EH (cell line): ENCODE measurements at places on chromosomes 2 and 18.
A peak's percentile ranks its signal among the peaks of the same experiment; 100 is the strongest.

DNA sequence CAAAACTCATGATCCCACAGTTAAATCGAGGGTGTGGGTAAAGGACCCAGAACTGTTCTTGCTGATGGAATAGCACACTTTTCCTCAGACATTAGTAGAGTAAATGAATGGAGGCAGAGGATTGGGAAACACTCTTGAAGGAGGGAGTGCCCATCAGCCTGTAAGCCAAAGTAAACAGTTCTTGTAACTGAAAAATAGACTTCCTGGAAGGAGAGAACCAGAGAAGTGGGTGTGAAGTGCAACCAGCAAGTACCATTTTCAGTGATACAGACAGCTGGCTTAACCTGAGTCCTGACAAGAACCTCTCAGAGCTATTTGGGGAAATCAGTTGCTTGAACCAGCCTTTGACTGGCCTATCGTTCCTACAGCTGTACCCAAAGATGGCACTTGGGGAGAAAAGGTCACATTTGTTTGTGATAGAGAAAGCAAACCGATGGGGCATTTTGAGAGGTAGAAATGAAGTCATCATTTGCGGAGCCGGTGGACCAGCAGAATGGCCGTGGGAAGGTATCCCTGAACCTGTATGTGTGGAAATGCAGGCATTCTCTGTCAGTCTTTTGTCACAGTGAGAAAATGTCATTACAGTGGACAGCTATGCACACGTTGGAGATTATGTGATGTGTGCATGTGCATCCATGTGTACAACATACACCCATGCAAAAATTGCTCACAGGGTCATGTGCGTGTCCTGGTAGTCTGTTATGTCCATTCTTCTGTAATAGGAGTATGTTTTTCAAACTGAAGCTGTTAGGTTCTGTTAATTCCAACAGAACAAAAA, 17.8 kb downstream of the CRIM1 start:
- DNase-seq, result peak; percentile 81

DNA sequence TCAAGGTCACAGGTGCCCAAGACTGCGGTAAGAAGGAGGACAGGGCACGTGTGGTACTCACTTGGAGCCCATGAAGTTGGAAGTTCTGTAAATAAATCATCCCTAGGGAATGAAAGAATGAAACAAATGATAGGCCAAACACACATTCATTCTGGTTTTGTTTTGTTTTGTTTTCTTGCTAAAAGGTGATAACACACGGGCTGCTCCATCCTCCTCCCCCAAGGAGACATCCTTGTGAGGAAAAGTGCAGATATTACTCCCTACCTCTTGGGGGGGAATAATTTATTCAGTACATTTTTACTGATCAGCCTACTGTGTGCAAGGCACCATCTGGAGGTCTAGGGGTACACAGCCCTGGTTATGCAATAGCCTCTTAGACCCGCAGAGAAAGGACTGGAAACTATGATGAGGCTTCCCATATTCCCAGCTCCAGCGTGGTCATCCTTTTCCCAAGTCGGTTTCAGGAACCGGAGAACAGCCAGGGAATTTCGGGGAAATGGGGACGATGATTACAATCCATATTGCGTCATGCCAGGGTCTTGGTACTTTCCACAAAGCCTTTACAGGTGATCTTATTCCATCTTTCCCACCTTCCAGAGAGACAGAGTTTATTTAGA, 6.3 kb downstream of the RAX start:
- no peak for DNase-seq

- DNase-seq, result peak; percentile 92
Measured at GRCh38 chr18:9539283-9539682, 64.0 kb downstream of the RALBP1 start.

DNA sequence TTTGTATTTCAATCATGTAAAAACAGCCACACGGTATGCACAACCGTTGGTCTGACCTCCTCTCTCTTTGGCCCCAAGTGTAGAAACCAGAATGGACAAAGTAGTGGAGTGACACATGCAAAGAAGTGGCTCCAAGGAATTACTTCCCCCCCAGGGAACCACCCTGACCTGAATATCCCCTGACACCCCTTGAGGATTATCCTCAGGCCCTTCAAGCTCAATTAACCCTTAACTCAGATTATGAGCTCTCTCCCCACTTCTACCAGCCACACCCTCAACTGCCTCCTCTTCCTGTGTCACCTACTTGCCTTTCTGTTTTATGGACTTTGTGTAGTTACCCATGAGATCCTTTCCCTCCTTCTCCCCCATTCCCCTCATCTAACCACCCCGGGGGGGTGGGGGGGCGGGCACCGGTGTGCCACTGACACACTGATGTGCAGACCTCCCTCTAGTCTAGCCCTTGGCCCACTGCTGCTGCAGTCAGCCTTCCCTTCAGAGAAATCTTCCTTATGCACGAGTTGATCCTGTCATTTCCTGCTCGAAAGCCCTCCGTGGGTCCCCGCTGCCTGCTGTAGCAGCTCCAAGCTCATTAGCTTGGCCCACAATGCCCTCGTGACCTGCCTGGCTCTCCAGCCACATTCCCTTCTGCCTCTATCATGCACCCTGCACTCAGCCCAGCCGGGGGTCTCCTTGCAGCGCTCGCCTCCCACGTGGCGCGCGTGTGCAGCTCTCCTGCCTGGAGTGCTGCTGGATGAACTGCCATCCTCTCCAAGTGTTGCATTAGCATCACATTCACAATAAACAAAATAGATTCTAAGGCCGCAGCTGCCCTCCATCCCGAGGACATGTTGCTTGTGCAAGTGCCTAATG, 40.1 kb upstream of the TMEM177 start:
- no peak for DNase-seq

DNA sequence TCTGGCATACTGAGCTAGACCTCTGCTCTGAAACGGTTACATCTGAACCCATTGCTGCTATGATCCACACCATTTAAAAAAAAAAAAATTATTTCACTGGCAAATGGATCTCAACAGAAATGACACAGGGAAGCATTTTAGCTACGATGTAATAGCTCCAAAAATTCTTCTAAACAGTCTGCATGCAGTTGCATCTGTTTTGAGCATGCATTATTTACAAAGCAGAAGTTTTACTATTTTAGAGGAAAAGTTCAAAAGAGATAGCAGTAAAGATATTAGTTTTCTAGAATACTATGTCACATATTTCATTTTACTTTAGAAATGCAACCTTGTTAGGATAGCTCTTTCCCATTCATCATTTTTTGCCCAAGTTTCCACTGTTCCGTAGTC, 265.7 kb downstream of the MEIS1 start:
- DNase-seq, result no peak

GRCh38 chr2:200466425-200467418, 43.1 kb downstream of the KCTD18 start:
- DNase-seq, result peak; percentile 39

DNA sequence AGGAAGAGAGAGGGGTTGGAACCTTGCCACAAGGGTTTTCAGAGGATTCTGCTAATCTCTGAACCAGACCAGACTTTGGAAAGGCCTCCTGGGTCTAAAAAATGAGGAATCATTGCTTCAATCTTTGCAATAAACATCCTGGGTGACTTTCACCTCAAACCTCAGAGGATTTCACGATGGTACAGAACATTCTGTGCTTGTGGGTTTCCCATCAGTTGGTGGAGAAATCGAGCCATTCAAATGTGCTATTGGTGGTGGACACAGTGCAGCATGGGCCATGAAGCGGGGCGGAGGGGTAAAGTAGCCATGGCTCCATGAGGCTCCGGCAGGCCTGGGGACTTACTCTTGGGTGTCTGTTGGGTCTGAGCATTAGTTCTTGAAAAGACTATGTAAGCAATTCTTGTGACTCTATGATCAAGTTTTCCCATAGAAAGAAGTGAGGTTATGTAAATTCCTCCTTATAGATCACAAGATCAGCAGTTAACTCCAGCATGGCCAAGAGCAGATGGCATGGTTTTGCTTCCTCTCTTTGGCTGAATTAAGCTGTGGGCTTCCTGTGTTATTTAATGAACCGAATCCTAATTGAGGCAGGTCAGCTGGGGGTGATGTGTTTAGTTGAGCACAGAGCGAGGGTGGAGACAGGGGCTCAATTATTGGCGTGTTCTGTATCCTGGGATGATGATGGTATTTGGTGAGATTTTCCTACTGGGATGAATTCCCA, 1.9 kb upstream of the IL1R2 start:
- DNase-seq, result no peak

- DNase-seq, result peak; percentile 29
Measured at GRCh38 chr2:101002562-101003277, 631 bp downstream of the RPL31 start.

DNA sequence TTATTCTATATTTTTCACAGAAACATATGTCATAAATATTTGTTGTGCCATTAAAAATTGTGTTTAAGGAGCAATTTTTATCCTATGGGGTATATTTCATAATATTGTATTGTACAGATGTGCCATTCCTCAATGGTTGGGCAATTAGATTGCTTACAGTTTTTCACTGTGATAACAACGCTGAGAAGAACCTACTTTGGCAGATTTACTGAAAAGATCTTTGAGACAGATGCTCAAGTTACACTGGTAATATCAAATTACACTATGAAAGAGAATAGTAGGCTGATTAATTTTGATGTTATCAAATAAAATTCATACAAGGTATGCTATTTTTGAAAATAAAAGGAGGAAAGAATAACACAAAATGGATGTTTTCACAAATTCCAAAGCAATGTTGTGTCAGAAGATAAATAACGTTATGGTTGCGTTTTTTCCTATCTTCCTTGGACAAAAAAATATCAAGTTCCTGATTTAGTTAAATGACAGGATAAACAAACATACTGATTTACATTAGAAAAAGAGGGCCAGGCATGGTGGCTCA, 335.1 kb upstream of the ZNF521 start:
- peak; percentile 10 for DNase-seq

GRCh38 chr2:170999654-171000053, 70.6 kb downstream of the GORASP2 start:
- no peak for DNase-seq

DNA sequence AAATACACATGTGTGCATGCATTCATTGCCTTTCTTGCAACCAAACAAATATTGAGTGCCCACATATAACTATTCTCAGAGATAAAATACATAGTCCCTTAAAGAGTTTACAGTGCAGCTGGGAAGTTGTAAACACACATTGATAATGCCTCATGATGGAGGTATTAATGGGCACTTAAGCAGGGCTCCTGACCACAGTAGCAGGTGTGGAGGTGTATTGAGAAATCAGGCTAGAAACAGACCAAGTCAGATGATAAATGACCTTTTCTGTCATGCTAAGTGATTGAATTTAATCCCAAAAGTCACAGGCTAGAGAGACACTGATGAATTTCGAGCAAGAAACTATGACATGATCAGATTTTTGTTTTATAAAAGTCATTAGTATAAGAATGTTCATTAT, 157.7 kb downstream of the ZNF385B start:
- DNase-seq, result no peak

GRCh38 chr2:156329031-156329926, 3.2 kb downstream of the NR4A2 start:
- DNase-seq, result no peak

- DNase-seq, result peak; percentile 85
Measured at GRCh38 chr2:6826081-6826913, 39.4 kb downstream of the CMPK2 start.

DNA sequence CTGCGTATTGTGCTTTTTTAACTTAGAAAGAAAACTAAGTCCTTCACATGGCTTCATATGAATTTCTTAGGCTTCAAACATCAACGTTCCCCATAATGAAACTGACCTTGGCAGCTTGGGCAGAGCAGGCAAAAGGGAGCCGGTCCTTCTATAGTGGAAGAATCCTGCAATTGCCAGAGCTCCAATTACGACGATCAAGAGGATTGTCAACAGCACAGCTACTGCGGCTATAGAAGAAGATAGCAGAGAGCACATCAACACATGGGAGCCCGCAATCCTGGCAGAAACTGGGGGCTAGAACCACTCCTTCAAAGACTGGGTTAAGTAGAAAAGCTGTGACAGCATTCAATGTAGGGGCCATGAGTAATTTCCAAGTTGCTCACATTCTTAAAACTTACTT, 69.8 kb downstream of the DHRS9 start:
- DNase-seq, result no peak

GRCh38 chr2:650343-651310, 26.6 kb downstream of the TMEM18 start:
- DNase-seq, result peak; percentile 18

DNA sequence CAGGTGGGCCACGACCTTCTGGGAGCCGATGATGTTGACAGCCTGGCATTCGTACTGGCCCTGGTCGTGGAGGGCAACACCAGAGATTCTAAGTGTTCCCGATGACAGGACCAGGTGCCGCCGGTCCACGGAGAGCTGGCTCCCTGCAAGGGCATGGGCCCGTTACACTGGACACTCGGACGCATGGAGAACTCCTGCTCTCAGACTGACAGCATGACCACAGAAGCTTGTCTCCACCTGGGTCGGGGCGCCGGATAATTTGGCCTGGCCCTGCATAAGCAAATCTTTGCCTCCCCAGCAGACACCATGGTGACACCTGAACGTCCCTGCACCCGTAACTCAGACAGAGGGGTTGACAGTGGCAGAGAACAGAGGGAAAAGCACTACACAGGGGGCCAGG, 80.7 kb downstream of the PXDN start:
- DNase-seq, result no peak

- no peak for DNase-seq
Measured at GRCh38 chr2:27773959-27774358, 2.4 kb downstream of the MRPL33 start.

DNA sequence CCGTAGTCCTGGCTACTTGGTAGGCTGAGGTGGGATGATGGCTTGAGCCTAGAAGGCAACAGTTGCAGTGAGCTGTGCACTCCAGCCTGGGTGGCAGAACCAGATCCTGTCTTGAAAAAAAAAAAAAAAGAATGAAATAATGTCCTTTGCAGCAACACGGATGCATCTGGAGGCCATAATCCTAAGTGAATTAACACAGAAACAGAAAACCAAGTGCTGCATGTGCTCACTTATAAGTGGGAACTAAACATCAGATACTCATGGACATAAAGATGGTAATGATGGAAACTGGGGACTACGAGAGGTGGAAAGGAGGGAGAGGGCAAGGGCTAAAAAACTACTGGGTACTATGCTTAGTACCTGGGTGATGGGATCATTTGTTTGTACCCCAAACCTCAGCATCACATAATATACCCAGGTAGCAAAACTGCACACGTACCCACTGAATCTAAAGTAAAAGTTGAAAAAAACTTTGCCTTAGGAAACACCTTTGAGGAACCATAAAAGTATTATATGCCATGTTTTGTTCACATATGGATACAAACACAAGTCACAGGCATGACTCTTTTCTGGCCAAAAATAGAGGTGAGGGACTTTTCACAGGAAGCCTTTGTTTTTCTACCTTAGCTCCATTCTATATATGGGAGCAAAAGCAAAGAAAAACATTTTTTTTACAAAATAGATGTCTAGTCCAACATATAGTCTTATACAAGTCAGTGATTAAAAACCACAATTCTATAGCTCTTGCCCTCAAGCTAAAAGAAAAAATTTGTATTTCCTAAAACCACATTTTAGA, 36.6 kb downstream of the GPR155 start:
- DNase-seq, result no peak
